ENCODE measurements at places on chromosomes 6 and 20. TPM values are rescaled to one million over a fixed set of nuclear protein-coding genes. Genes with fewer than 3 reads are reported as not detected.

GRCh38 chr6:47846752-47847151 lies 64.9 kb downstream of the OPN5 start:
- no peak for DNase-seq

DNA sequence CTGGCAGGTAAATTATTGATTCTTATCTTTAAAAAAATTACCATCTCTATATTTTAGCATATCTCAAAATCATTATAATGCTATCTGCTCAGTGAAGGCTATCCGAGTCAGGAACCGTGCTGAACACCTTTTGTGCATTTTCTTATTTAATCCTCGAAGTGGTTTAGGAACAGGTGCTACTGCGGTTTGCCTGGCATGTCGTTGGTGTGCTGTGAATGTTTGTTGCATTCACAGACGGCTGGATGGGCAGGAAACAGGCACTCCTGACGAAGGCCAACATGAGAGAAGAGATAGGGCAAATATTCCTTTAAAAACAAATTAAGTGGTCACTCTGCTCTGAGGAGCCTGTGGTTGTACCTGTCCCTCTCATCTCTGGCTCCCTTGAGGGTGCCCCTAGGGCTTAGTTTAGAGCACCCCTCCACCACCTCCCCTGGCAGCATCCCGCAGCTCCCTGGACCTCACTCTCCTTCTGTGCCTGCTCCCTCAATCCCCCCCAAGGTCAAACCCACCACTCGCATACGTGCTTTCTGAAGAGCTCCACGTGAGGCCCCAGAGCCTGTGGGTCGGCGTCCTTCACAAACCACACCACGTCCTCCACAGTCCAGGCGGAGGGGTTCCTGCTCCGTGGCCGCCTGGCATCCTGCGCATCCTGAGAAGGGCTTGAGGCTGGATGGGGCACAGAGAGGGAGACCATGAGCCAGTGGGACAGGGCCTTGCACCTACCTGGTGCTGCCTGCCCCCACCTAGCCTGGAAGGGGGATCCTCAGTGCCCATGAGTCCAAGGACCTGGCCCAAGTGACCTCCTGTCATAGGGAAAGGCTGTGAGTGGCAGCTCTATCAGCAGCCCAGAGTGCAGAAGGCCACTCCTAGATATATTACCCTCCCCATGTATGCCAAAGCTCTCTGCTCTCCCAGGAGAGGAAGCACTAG lies 116.5 kb downstream of the SCML4 start:
- no peak for DNase-seq

DNA sequence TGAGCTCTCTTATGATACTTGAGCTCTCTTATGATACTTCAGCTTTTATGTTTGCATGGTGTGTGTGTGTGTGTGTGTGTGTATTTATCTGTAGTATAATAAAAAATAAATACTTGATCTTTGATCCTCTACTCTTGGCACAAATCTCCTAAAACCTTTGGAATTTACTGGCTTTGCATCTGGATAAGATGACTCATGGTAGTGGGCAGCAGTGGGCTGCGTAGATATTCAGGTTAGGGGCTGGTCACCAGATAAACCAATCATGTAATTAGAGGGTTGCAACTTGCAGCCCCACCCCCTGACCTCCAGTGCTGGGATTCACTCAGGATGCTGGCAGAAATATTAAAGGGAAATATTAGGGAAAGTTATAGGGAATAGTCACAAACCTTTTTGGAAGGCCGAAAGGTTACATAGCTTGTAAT lies 151.9 kb upstream of the COL21A1 start:
- no peak for DNase-seq

DNA sequence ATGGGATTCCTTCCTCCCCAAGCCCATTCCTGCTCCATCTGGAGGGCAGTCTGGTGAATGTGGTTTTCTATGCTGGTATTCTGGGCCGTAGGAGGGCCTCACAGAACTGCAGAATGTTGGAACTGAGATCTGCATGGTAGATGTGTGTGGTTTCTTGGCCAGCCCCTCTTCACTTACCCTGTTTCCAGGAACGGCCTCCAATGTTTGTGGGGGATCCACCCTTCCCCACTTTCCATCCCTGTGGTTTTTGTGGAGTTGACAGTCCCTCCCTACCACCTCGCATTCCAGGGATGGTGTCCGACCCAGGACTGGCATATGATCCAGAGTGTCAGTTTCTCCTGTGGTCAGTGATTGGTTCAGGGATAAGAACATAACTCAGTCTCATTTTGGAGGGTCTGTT lies 26.7 kb upstream of the TMEM14A start:
- DNase-seq: no peak

DNA sequence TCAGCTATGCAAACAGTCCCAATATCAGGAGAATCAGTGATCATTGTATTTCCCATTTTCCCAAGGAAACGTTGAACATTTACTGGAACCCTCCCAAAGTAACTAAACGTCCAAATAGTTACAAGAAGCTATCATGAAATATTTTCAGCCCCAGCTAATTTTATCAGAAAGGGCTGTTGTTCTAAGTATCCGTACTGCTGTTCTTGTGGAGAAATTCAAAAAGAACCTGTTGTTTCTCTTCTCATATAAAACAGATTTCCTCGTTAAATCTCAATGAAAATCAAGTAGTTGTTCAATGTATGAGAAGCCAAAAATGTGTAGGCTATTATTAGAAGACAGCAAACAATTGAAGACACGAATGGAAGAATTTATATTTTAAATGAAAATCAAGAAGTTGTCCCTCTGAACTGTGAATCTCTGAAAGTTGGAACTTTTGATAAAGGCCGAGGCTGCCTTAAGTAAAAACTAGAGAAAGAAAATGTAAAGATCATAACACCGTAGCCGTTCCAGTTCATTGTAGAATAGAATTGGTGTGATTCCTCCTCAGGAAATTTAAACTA lies 107.7 kb downstream of the HFE start:
- DNase-seq: no peak

DNA sequence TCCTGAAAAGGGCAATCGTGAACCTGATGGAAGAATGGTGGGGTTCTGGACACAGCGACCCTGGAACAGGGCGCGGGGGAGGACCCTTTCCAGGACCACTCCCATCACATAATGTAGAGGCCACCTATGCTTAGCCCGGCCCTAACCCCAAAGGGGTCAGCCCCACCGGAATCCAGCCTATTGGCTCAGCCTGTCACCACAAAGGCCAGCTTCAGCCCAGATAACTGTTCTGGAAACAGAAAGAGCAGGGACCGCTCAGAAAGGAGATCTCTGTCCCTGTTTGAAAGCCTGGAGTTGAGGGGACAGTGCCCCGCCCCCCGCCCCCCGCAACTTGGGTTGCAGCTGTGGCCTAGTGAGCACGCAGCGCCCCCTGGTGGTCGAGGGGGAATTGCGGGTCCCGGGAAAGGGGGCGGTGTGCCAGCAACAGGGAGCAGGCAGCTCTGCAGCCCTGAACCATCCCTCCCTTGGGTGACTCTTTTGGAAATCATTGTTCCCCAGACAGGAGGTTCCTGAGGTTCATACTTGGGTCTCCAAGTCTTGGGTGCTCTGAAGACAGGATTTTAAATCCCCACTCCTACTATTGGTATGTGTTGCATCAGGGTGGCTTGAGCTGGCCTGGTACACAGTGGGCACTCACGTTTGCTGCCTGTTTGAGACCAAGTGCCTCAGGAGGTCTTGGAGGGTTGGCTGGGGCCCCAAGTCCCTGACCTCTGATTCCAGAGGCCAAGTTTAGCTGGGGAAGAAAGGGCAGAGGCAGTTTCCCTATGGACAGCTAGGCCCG lies 1.5 kb downstream of the SIGLEC1 start:
- peak; percentile 84 for DNase-seq

GRCh38 chr6:26478985-26479278 lies 21.2 kb upstream of the BTN1A1 start:
- DNase-seq: no peak

GRCh38 chr20:38216746-38217595 lies 43.6 kb downstream of the KIAA1755 start:
- DNase-seq: no peak

DNA sequence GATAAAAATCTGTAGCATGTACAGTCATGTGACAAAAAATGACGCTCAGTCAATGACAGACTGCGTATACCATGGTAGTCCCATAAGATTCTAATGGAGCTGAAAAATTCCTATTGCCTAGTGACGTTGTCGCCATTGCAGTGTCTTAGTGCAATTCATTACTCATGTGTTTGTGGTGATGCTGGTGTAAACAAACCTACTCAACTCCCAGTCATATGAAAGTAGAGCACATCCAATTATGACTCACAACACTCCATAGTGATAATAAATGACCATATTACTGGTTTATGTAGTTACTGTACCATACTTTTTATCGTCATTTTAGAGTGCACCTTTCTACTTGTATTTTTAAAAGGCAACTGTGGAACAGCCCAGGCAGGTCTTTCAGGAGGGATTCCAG lies 45.0 kb downstream of the TFAP2A start:
- no peak for DNase-seq

GRCh38 chr20:64038224-64038564 lies 2.2 kb downstream of the C20orf204 start:
- no peak for DNase-seq

GRCh38 chr6:82006027-82006738 lies 241.4 kb downstream of the IBTK start:
- no peak for DNase-seq

- no peak for DNase-seq
Measured at GRCh38 chr20:35283441-35284266, 918 bp downstream of the EIF6 start.

GRCh38 chr6:25297823-25298522 lies 18.8 kb downstream of the CARMIL1 start:
- no peak for DNase-seq

GRCh38 chr6:118974790-118975189 lies 39.8 kb upstream of the MCM9 start:
- no peak for DNase-seq

- no peak for DNase-seq
Measured at GRCh38 chr6:27441001-27441400, 31.9 kb downstream of the ZNF184 start.

The HLA-DQA1 gene
- total RNA-seq: 22.1 TPM

Data from heart right ventricle (tissue), 16 donors.